Vagina (tissue), 2 donors: ENCODE measurements at places on chromosomes 13 and 19.

- DNase-seq: no peak
Observed at GRCh38 chr13:76828316-76828741, 57.9 kb downstream of the KCTD12 start.

- no peak for DNase-seq
Observed at GRCh38 chr19:988081-988480, 3.9 kb downstream of the WDR18 start.

GRCh38 chr13:105497597-105497996, 1037.9 kb downstream of the EFNB2 start:
- no peak for DNase-seq

GRCh38 chr13:104530741-104531140, 1464.5 kb upstream of the SLC10A2 start:
- no peak for DNase-seq

GRCh38 chr13:30504081-30504480, 38.3 kb upstream of the HMGB1 start:
- DNase-seq: no peak

DNA sequence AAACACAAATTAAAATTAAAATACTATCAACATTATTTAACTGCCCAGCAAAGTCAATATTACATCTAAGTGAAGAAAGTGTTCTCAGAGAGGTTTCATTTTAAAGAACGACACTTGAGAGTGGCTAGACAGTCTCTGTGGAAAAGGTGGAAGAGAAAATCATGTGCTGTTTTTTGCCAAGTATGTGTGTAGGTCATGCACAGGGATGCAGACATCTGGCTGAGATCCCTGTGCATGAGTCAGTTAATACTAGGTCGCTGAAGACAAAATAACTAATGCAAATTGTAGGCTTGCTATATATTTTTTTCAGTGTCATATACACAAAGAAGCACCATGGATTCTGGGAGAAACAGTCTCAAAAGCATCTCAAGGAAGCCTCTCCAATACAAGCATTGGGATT, 44.3 kb upstream of the ENOX1 start:
- no peak for DNase-seq

DNA sequence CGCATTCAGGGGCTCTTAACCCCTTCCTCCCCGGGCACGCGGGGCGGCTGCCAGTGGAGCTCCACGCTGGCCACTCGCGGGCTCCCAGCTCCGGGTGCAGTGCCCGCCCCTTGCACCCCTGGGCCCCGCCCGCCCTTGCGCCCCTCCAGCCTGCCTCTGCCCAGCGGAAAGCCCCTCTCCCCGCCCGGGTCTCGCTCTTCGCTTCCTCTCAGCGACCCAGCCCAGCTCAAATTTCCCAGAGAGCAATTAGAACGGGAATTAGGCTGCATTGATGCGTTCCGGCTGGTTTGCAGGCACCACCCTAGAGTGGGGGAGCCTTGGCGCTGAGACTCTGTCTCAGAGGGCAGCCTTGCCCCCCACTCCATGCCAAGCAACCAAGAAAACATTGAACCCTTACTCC, 1.8 kb upstream of the GSX1 start:
- no peak for DNase-seq

DNA sequence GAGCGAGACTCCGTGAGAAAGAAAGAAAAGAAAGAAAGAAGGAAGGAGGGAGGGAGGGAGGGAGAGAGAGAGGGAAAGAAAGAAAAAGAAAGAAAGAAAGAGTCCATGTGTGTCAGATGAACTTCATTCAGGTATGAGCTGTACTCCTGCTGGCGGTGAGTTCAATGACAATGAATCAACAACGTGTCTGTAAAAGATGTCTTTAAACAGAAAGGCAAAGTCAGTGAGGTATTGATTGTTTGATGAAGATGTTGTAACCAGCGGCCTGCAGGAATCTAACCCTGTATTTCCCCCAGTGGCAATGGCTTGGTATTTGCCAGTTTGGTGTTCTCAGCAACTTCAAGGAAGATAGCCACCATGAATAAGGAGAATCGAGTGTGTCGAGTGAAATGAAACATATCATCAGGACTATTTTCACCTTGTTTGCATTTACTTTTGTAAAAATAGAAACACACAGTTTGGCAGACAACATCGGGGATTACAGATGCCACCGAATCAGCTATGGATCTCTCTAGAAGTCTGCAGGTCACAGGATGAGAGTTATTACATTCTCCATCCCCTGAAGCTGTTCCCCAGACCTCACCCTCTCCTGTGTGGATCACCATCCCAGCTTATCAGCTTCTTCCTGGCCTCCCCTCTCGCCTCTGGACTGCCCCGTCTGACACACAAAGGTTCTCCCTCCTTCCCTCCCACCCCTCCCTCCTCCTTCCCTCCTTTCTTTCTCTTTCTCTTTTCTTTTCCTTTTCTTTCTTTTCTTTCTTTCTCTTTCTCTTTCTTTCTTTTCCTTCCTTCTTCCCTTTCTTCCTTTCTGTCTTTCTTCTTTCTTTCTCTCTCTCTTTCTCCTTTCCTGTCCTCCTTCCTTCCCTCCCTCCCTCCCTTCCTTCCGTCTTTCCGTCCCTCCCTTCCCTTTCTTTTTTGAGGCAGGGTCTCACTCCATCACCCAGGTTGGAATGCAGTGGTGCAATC, 8.2 kb upstream of the SBK3 start:
- DNase-seq: no peak

GRCh38 chr13:101811284-101811839, 358.9 kb downstream of the ITGBL1 start:
- no peak for DNase-seq

- DNase-seq: no peak
Observed at GRCh38 chr19:31627620-31628365, 278.6 kb upstream of the TSHZ3 start.

DNA sequence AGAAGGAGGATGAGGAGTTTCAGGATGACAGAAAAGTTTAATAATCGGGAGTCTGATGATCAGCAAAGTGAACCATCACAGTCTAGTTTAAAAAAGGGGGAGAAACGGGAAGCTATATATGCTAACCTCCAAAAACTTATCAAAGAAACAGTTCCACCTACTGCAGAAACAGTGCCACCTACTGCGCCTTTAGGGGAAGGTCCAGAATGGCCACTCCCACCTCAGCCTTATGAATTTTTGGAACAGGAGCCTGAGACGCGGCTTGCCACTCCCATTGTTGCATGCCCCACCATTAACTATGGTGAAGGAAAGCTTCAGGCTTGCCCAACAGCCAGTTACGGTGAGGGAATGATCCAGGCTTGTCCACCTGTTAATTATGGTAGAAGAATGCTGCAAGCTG, 929.0 kb downstream of the SLITRK6 start:
- no peak for DNase-seq

- DNase-seq: no peak
Observed at GRCh38 chr19:14059093-14059480, 2.8 kb downstream of the PALM3 start.

- no peak for DNase-seq
Observed at GRCh38 chr13:109156181-109156935, 526.9 kb downstream of the MYO16 start.
